ENCODE measurements at places on chromosomes 5 and 9.
A peak's percentile ranks its signal among the peaks of the same experiment; 100 is the strongest.

GRCh38 chr5:59351076-59351794 lies 542.3 kb downstream of the PDE4D start:
- H3K36me3 ChIP-seq = no peaks in the 10 kb centered on the region
- peak overlapping the region; percentile 81 for H3K27ac ChIP-seq
- no peak overlapping the region for H3K4me3 ChIP-seq
- H3K27me3 ChIP-seq = no peaks in the 10 kb centered on the region
- peaks cover 86% of the 10 kb centered on the region for H3K4me1 ChIP-seq
- DNase-seq = peak; percentile 61

DNA sequence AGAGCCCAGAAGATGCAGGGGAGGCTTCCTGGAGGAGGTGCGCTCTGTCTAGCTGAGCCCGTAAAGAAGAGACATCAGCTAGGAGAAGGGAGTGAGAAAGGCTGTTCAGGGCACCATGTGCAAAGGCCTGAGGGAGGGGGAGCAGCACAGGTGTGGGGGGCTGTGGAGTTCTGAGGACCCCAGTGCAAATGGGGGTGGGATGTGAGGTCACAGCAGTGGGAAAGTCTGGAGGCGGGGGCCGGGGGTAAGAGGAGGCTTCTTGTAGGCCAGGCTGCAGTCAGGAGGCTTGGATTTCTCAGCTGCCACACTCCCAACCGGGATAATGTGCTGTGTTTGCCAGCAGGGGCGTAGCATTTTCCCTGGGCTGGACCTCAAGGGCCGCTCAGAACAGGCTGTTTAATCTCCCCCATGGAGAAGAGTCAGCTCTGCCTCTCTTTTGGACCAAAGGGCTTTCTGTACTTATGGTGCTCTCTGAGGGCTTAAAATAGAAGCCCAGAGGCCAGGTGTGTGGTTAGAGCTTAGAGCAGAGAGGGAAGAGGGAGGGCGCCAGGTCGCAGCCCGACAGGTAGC lies 5.7 kb downstream of the NEURL1B start:
- peaks cover 13% of the 10 kb centered on the region for H3K4me1 ChIP-seq
- no peaks in the 10 kb centered on the region for H3K27me3 ChIP-seq

- no peaks in the 10 kb centered on the region for H3K36me3 ChIP-seq
- peak overlapping the region; percentile 94 for H3K27ac ChIP-seq
- peak overlapping the region; percentile 33 for H3K4me3 ChIP-seq
- no peaks in the 10 kb centered on the region for H3K27me3 ChIP-seq
- peak; percentile 23 for DNase-seq
Measured at GRCh38 chr5:137847687-137848086, 20.0 kb upstream of the MYOT start.

DNA sequence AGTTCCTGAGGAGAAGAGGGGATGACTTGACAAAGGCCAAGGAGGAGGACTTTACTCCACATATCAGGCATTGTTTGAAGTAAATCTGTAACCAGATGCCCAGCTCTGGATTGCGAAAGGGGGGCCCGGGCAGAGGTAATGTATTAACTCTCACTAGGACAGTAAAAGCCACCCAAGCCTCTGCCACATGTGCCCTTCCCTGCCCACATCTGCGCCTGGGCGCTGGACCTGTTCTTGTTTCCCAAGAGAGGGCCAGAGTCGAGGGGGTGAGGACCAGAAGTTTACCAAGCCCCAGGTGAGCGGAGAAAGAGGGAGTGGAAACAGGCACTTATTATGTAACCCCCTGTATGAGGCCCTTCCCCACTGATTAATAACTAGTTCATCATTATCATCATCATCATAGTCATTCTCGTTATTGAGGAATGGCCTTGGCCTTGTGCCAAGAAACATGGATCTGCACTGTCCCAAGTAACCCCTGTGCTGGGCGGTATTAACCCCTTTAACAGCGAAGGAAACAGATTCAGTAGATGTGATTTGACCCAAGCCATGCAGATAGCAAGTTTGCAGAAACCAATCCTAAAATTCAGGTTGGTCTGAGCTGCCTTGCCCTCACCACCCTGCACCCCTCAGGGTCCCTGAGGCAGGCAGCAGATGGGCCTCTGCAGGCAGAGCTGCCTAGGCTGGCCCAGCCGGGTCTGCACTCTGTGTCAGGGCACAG lies at the start of gene SLC23A1:
Gene SLC23A1 (minus strand): TSS at position 23 of the 718 bp plus-strand sequence. CDS start 44 bp downstream, outside the sequence.
- DNase-seq = peak; percentile 21
- no peaks in the 10 kb centered on the region for H3K36me3 ChIP-seq

DNA sequence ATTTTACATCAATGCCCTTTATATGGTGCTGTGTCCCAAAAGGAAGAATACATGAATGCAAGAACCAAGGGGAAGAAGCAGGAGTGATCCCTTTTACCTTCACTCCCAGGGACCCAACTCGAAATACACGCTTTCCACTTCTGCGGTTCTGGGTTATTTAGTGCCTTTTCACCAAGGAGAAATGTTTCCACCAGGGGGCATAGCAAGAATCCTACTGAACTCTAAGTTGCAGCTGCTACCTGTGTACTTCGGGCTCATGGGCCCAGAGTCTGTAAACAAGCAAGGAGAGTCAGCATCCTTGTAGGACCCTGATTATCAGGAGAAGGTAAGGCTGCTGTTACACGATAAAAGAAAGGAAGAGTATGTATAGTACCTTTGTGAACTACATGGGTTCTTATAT lies 45.7 kb downstream of the DPYSL3 start:
- H3K27me3 ChIP-seq = no peaks in the 10 kb centered on the region
- no peak overlapping the region for H3K4me3 ChIP-seq
- H3K36me3 ChIP-seq = no peaks in the 10 kb centered on the region

- H3K4me1 ChIP-seq = no peaks in the 10 kb centered on the region
- DNase-seq = no peak
- H3K36me3 ChIP-seq = no peaks in the 10 kb centered on the region
- H3K27ac ChIP-seq = no peak overlapping the region
- H3K4me3 ChIP-seq = no peak overlapping the region
Measured at GRCh38 chr5:173554989-173555705, 61.3 kb downstream of the BOD1 start.

GRCh38 chr9:7185612-7186011 lies 427.8 kb downstream of the KDM4C start:
- no peak for DNase-seq
- no peak overlapping the region for H3K27ac ChIP-seq
- H3K4me1 ChIP-seq = no peaks in the 10 kb centered on the region
- H3K4me3 ChIP-seq = no peak overlapping the region

DNA sequence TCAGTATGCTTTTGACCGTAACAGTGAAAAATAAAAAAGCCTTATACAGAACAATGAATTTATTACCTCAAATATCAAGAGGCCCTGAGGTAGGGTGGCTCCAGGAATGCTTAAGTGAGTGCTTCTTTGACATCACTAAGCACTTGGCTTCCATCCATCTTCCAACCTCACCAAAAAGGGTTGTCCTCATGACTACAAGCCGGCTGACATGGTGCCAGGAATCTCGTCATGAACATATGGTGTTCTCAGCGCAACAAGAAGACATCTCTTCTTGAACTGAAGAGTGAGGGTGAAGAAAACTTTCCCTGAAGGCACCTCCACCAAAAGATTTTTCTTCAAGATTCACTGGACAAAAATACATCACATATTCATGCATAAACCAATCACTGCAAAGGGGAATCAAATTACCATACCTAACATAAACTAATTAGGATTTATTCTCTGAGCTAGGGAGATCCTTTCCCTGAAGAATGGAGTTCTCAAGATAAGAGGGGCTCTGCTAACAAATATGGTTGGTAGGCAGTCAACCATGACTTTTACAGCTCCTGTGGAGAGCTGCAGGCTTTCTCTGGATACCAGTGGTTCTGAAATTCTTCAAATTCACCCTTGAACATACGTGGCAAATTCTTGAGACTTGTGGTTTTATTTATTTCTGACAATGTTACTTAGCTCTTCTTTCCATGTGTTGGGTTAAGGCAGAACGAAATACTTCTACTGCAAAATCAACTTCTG lies 49.5 kb downstream of the AGXT2 start:
- no peak for DNase-seq

GRCh38 chr9:18798106-18798505 lies 234.9 kb downstream of the SAXO1 start:
- no peaks in the 10 kb centered on the region for H3K36me3 ChIP-seq
- H3K4me3 ChIP-seq = no peak overlapping the region
- DNase-seq = no peak
- no peaks in the 10 kb centered on the region for H3K27me3 ChIP-seq
- H3K27ac ChIP-seq = no peak overlapping the region
- H3K4me1 ChIP-seq = no peaks in the 10 kb centered on the region

DNA sequence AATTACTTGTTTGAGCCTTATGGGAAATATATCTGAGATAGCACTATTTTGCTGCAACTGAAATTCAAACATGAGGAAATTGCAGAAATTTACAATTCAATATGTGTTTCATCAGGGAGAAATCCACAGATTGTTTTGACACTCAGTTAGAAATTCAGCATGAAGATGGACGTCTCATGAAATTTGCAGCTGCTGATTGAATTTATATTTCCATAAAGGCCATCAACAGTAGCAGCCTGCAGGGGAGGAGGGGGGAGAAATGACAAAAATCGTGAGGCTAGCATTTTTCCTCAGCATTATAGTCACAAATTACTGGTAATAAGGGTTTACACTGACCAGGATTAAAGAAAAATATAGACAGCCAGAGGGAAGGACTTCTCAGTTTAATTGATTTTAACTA lies 81.0 kb downstream of the NDUFAF2 start:
- no peak overlapping the region for H3K4me3 ChIP-seq
- no peaks in the 10 kb centered on the region for H3K36me3 ChIP-seq
- H3K27ac ChIP-seq = no peak overlapping the region

- H3K4me1 ChIP-seq = no peaks in the 10 kb centered on the region
- H3K27me3 ChIP-seq = peaks cover 16% of the 10 kb centered on the region
- no peak overlapping the region for H3K27ac ChIP-seq
- no peak for DNase-seq
Measured at GRCh38 chr5:102411-103043, 10.6 kb downstream of the PLEKHG4B start.

DNA sequence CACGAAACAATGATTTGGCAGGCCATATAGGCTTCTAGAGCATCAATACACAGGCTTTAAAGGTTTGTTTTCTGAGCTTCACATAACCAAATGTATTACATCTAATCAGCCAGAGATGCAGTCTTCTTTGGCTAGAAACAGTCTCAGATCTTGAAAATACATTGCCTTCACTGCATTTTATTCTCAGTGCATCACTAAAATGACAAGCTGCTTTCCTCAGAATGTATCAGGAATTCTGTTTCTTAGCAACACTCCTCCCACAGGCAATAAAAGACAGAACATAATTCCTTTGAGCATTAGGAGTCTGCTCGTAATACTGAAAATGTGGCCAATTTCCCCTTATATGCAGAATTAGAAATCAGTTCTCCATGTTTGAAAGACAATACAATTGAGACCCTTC lies 36.9 kb downstream of the FEM1C start:
- DNase-seq = no peak
- H3K27ac ChIP-seq = no peak overlapping the region
- no peak overlapping the region for H3K4me3 ChIP-seq
- H3K4me1 ChIP-seq = no peaks in the 10 kb centered on the region

- no peaks in the 10 kb centered on the region for H3K36me3 ChIP-seq
- H3K4me1 ChIP-seq = no peaks in the 10 kb centered on the region
- no peak overlapping the region for H3K27ac ChIP-seq
- DNase-seq = peak; percentile 50
Measured at GRCh38 chr9:89802781-89803355, 198.1 kb downstream of the GADD45G start.

DNA sequence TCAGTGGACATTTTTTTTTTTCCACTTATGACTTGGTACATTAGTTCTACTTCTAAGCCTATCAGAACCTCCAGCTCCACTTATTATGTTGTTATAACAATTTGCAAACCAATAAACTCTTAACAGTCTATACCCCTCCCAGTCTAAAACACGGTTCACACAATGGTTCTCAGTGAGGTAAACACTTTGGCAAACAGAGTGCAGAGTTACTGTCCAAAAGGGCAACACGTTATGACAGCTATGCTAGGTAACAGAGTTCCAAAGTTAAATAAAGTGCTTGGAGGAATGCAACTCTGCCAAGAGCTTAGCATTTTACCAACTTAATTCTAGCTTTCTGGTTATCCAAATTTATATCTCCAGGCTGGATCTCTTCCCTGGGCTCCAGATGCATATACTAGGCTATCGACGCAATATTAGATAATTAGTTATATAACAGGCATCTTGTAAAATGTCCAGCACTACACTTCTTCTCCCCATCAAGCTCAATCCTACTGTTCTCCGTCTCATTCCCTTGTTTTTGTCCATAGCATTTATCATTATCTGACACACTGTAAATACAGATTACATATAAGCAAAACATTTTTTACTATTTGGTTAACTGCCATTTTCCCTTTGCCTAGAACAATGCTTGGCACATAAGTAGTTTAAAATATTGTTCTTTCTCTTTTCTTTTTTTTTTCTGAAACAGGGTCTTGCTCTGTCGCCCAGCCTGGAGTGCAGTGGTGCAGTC lies 14.3 kb downstream of the FNBP1 start:
- H3K4me3 ChIP-seq = no peak overlapping the region
- peaks cover 42% of the 10 kb centered on the region for H3K4me1 ChIP-seq
- no peak for DNase-seq
- H3K27ac ChIP-seq = peak overlapping the region; percentile 78
- H3K27me3 ChIP-seq = no peaks in the 10 kb centered on the region
- no peaks in the 10 kb centered on the region for H3K36me3 ChIP-seq

GRCh38 chr5:101689306-101689705 lies 606.8 kb downstream of the SLCO4C1 start:
- no peak overlapping the region for H3K27ac ChIP-seq
- no peak overlapping the region for H3K4me3 ChIP-seq
- DNase-seq = no peak
- H3K36me3 ChIP-seq = no peaks in the 10 kb centered on the region
- H3K27me3 ChIP-seq = no peaks in the 10 kb centered on the region
- no peaks in the 10 kb centered on the region for H3K4me1 ChIP-seq

- H3K4me1 ChIP-seq = no peaks in the 10 kb centered on the region
- no peak for DNase-seq
- peaks cover 58% of the 10 kb centered on the region for H3K36me3 ChIP-seq
- no peak overlapping the region for H3K27ac ChIP-seq
- no peaks in the 10 kb centered on the region for H3K27me3 ChIP-seq
- no peak overlapping the region for H3K4me3 ChIP-seq
Measured at GRCh38 chr9:128523199-128523925, 18.8 kb downstream of the GLE1 start.

DNA sequence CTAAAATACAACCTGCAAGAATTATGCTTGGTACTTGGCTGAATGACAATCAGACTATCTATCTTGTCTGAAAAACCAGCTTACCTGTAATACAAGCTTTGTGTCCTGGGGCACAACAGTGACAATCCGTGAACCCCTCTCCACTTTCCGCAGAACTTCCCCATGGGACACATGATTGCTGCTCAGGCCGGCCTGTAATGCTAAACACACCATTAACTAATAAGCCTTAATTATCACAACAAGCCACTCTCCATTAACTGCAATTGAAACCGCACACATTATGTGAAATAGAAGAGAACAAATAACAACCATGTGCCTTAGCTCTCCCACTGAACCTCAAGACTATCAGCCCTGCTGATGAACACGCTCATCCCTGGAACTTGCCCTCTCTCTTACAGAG lies 33.7 kb downstream of the ELP1 start:
- H3K4me1 ChIP-seq = no peaks in the 10 kb centered on the region
- no peaks in the 10 kb centered on the region for H3K27me3 ChIP-seq
- H3K36me3 ChIP-seq = no peaks in the 10 kb centered on the region
- H3K27ac ChIP-seq = no peak overlapping the region
- DNase-seq = no peak

Measured in gastrocnemius medialis (tissue), 4 donors.